ENCODE measurements at places on chromosomes 4 and X. TPM values are rescaled to one million over a fixed set of nuclear protein-coding genes. Genes with fewer than 3 reads are reported as not detected.

Gene UGT8
- total RNA-seq, result 6.8 TPM

Gene VCX
- total RNA-seq, result 20.5 TPM

Gene CLIC2
- total RNA-seq, result not detected

Gene FBXW7
- total RNA-seq, result 18.2 TPM

Gene GAGE2A
- total RNA-seq, result 28.0 TPM

Gene ENOX2
- 7.7 TPM for total RNA-seq

Gene ATP11C
- total RNA-seq, result 16.4 TPM

Gene SOX3
- not detected for total RNA-seq

Gene MAGEA8
- not detected for total RNA-seq

Gene RAB33A
- not detected for total RNA-seq

Gene CSAG1
- 60.4 TPM for total RNA-seq

Gene MAGEA1
- total RNA-seq, result 7.1 TPM

Gene HSFX4
- total RNA-seq, result not detected

Gene TMEM175
- total RNA-seq, result 28.7 TPM

Gene FAT4
- 1.2 TPM for total RNA-seq

Gene PPP2R2C
- 3.9 TPM for total RNA-seq

Gene PLP1
- 22.5 TPM for total RNA-seq

Gene SATL1
- not detected for total RNA-seq

Gene IL1RAPL1
- 35.0 TPM for total RNA-seq

Gene PIM2
- total RNA-seq, result 21.2 TPM
